ENCODE measurements at places on chromosomes 16 and 17.

DNA sequence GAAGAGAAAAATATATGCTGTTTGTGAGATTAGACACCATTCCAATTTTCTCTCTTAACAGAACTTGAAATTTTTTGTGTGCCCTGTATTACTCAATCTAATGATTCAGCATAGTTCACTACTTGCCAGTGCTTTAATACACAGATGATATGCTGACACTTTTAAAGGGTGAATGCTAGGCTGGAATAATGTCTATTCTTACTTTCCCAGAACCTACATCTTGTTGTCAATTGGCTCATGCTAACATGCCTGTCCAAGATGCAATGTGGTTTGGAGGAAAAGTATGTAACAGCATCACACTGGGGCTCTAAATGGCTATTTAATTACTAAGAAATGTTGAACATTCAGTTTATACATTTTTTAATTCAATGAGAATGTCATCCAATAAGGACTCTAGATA, 7.6 kb upstream of the MAP2K6 start:
- no peak for DNase-seq

DNA sequence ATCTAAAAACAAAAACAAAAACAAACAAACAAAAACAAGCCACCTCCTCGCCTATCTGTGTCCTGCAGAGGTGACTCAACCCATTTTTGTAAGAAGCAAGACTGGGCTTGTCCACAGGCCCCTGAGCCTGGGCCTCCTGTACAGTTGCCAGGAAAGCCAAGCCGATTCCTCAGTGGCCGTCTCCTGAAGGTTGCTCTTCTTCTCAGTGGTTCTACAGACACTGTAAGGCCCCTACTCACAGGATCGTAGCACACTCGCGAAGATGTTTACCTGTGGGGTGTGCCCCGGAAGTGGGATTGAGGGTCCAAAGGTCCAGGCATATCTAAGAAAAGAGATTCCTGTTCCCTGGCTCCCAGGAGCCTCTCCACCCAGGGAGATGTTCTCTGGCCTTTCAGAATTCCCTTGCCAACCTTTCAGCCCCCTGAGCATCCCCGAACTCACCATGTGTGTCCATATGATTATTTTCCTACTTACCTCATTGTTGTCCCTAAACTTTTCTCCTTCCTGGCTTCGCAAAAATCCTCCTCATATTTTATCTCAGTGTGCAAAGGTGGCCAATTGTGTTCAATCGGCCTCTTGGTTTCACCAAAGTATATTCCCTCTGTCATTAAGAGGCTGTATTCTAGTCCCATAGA, 7.5 kb upstream of the CES3 start:
- no peak for DNase-seq

- DNase-seq: peak; percentile 24
These were observed 27.5 kb downstream of the TRPV2 start for GRCh38 chr17:16442594-16443510.

DNA sequence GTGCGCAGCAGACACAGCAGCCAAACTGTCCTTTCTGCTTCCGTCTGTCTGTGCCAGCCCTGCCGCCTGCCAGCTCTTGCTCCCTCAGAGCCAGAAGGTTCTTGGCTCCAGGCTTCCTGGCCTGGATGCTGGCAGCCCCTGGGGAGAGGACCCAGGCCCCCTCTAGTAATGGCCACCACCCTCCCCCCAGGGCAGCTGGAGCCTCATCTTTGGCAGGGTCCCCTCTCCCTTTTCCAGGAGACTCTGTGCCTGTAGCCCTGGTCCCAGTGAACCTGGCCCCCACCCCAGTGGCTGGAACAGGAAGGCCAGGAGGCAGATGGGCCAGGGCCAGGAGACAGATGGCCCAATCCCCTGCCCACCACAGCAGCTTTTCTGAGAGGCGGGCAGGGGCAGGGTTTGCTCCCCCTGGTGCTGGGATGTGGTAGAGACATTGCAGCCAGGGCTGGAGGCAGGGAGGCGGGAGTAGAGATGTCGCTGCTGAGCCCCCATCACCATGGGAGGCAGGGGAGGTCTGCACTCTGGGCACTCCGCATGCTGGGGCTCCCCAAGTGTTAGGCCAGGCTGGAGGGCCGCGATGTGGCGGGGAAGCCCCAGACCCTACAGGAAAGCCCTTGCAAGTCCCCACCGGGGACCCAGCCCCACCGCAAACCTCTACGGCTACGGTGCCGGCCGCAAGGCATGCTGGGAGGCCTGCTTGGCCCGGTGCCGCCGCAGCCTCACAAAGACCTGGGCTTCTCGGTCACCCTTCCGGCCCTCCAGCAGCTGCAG, 16.7 kb downstream of the UNC13D start:
- DNase-seq: peak; percentile 60

- DNase-seq: peak; percentile 10
These were observed 205.2 kb downstream of the RAB11FIP4 start for GRCh38 chr17:31596382-31597323.

GRCh38 chr16:88550246-88550661, 19.9 kb upstream of the ZC3H18 start:
- no peak for DNase-seq

DNA sequence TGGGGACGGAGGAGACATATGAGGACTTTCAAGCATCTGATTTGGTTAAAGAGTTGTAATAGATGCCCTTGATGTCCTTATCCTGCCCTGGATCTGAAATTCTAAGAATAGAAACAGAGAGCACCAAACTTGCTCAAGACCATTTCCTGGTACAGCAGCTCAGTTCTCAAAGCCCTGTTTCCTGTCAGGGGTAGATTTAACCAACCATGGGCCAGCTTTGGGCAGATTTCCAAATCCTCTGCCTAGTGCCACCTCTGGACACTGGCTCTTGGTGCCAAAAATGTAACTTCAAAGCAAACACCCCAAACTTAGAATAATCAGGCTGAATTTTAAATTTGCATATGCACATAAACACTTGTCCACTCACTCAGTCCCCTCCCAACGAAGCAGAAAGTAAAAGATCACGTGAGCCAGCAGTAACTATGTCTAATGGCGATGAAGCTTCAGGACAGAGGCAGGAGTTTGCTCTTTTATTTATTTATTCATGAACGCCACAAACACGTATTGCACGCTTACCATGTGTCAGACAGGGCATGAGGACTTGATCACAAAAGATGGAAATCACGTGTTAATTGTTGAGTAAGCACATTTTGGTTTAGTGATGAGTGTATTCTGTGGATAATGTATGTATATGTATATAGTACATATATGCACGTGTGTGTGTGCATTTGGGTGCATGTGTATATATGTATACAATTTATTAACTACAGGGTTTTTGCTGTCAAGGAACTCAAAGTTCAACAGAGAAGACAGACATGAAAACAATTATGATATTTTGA, 23.1 kb upstream of the SDK2 start:
- DNase-seq: peak; percentile 34

DNA sequence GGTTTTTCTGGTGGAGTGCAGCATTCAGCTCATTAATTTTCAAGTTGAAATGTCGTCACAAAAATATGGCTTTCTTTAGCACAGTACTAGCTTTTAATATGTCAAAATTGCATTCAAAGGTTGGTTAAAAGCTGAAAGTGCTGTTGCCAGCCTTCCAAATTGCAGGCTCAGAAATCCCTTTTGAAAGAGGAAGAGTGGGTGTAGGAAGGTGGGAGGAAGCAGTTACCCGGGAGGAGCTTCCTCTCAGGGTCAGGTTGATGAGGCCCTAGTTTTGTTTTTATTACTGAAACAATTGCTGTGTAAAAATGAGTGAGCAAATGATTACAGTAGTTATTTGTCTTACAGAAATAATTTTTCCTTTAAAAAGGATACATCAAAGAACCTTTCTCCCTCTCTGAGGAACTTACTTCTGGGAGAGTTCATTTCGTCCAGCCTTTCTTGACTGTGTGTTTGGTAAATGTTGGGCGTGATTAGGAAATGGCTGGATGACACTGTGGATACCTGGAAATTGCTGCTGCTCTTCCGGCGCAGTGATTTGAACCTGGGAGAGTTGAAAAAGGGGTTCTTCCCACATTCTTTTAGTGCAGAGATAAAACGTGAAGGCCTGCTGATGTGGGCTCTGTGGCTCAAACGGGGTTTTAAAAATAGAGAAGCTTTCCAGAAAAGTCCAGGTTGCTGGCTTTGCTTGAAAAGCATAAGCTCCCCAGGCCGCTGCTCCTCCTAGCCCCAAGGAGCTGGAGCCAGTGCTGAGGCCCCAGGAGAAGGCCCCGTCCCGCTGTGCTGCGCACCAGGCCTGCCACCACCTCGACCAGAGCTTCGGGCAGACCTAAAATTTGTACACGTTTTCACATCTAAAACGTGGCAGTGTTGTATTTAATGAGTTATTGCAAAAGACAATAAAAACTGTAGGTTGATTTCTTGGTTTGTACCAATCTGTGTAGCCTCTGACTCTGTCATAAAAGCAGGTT, 41.7 kb downstream of the SEC14L1 start:
- DNase-seq: peak; percentile 14

DNA sequence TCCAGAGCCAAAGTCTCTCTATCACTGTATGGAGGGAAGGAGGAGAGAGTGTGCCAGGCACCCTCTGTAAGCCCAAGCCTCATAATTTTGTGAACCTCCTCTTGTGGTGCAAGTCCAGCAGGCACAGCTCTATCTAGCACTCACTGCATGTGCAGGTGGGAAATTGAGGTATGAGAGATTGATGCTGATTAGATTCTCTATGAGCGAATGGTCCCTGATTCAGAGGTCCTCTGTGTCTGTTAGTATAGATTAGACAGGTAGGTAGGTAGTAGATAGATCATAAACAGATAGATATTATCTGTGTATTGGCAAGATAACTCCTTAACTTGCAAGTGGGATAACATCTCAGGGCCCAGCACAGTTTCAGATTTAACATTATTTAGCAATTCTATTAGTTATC, 209.5 kb downstream of the CNTNAP4 start:
- no peak for DNase-seq

- peak; percentile 48 for DNase-seq
These were observed 12.8 kb upstream of the PRR14 start for GRCh38 chr16:30637944-30638343.

- DNase-seq: peak; percentile 60
These were observed 34.7 kb downstream of the SBK1 start for GRCh38 chr16:28326881-28327610.

GRCh38 chr17:80899402-80900268, 92.0 kb upstream of the CHMP6 start:
- DNase-seq: peak; percentile 84

- DNase-seq: no peak
These were observed 79.1 kb downstream of the NXN start for GRCh38 chr17:900336-900934.

GRCh38 chr16:17432901-17433576, 37.7 kb downstream of the XYLT1 start:
- DNase-seq: no peak

DNA sequence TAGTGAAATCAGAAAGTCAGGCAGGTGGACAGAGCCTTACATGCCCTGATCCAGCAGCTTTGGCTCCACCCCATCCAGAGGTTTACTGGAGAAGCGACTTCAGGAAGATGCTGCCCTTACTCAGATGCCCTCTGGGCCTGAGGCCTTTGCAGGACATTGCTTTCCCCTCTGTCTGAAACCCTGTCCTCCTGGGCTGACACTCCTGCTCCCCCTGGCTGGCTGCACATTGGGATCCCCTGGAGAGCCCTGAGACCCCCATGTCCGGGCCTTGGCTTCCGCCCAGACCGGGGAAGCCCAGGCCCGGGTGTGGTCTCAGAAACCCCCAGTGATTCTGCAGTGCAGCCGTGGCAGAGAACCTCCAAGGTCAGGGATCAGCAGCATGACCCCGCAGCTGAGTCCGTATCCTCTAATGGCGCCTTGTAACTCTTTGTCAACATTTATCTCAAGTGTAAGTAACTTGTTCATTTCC, 36.6 kb downstream of the BCO1 start:
- DNase-seq: no peak

- DNase-seq: no peak
These were observed 48.6 kb downstream of the FTO start for GRCh38 chr16:53752560-53752959.

- no peak for DNase-seq
These were observed 91.6 kb downstream of the ZDHHC7 start for GRCh38 chr16:84919708-84920107.

DNA sequence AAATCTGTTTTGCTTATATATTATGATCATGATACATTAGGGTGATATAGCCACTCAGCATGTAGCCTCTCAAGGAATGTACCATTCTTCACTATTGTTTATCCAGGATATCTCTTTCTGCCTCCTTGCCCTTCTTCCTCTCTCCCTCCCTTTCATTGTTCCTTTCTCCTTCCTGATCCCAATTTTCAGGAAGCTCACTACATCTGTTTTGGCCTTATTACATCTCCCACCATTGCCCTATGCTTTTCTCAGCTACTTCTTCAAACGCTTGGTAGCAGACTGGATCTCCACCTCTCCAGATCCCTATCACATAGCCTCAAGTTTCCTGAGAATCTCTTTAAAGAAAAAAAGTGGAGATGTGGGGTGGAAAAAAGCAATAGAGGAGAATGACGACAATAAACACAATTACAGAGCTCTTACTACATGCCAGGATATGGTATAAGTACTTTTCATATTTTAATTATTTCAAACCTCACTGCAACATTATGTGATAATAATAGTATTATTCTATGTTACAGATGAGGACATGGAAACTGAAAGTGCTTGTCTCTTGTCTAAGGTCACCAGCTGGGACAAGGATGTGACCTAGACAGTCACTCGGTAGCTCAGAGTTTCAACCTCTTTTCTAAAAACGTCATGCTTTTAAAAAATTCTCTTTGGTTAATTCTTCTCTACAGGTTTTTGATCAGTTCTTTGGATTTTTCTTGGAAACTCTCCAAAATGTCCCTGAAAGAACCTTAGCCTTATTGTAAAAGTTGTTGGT, 959.1 kb downstream of the CDH11 start:
- no peak for DNase-seq
